Activated CD8-positive, alpha-beta memory T cell treated with anti-CD3 and anti-CD28 coated beads for 48 hours (primary cell): ENCODE measurements at places on chromosomes 6 and 20.

DNA sequence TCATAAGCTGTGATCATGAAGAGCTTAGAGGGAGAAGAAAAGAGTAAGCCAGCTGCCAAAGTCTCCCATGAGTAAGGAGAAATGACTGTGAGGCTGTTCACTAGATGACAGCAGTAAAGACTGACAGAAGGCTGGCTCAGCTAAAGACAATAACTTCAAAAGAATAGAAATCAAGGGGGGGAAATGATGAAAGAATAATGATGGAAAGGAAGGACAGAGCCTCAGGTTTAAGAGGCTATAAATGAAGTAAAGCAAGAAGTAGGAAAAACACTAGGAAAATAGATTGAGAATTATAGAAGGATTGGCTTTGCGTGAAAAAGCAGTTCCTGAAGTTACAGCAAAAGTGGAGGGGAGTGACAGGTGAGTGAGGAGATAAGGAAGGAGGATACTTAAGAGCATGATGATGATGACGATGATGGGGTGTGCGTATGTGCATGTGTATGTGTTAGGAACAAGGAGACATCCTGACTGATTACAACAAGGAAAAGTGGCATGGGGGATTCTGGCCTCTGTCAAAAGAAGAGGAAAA, 48.2 kb downstream of the HBS1L start:
- DNase-seq: no peak

DNA sequence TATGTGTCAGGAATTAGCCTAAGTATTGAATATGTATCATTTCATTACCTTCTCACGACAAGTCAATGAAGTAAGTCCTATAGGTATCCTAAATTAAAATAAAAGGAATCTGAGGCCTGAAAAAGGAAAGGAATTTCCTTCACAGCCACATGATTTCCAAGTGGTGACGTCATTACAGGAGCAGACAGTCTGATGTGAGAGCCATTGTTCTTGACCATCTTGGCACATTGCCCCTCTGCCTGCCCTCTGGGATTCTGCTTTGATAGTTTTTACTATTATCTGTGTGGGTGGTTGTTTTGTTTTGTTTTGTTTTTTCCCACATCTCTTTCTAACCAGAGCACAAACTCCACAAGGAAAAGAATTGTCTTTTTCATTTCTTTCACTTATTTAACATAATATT, 219.8 kb upstream of the UFL1 start:
- DNase-seq: no peak

- no peak for DNase-seq
Observed at GRCh38 chr6:87291883-87292282, 30.5 kb upstream of the SMIM8 start.

- no peak for DNase-seq
Observed at GRCh38 chr6:37068356-37069270, 63.2 kb downstream of the FGD2 start.

- no peak for DNase-seq
Observed at GRCh38 chr6:143877584-143878271, 13.5 kb downstream of the ZC2HC1B start.
